ENCODE measurements at places on chromosomes 3 and 15. TPM values are rescaled to one million over a fixed set of nuclear protein-coding genes. Genes with fewer than 3 reads are reported as not detected.

- DNase-seq = no peak
These were observed 38.4 kb upstream of the FURIN start for GRCh38 chr15:90829942-90830440.

- DNase-seq = no peak
These were observed 471.1 kb downstream of the VGLL3 start for GRCh38 chr3:86519819-86520218.

DNA sequence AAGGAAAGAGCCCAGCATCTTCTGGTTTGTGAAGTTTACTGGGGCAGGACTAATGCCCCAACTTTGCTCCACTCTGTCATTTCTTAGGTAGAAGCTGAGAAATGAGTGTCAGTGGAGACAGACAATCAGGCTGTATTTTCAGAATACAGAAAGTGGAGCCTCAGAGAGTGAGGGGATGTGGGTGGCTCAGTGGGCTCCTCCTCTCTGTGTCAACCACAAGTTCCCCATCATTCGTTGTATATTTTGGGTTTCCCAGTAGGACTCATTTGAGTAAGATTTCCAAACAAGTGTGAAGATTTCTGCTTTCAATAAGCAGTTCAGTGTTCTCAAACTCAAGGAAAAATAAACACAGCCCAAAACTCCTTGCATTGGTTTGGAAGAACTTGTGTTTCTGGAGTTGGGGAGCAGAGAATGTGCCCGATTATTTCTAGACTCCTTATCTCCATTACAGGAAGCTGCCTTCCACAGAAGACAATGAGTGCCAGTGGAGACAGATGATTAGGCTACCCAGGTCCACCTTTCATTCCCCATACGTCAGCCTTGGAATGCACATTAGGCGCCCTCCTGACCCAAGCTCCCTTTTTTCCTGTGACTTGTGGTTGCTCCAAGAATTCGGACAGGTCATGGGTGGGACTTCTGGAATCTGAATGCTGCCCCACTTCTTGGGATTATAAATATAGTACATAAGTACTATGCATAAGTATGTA, 792.1 kb upstream of the LMCD1 start:
- DNase-seq = no peak

- no peak for DNase-seq
These were observed 14.1 kb upstream of the GADL1 start for GRCh38 chr3:30908456-30909037.

DNA sequence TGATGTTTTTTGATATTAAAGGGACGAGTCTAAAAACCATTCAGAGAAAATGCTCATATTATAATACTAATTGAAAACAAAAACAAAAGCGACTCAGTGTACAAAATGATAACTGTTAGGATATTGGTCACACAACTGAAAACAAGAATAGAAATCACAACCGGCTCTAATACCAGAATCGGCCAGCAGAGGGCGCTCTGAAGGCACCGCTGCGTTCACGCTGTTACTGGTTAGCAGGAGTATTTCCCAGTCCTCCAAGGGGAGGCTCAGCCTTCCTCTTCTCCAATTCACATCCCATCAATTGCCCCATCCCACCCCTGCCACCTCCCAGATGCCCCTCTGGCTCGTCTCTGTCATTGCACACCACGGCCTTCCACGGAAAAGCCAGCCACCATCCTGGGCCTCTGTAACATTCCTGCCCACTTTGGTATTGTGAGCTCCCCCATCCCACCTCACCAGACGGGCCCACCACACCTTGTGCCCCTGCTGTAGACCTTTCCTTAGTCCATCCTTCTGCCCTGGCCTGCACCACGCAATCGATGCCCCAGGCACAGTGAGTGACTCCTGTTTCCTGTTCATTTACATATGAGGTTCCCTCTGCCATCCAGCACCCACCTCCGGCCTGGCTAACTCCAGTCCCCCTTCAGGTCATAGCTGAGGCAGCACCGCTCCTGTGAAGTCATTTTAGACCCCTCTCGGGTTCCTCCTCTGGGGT, 8.5 kb downstream of the FAM107A start:
- no peak for DNase-seq

GRCh38 chr3:71517271-71517791, 66.2 kb downstream of the FOXP1 start:
- DNase-seq = no peak

GRCh38 chr3:46998121-46998851, 18.8 kb downstream of the NBEAL2 start:
- no peak for DNase-seq

- DNase-seq = no peak
These were observed 5.8 kb upstream of the ATP11B start for GRCh38 chr3:182787302-182788036.

GRCh38 chr3:119695480-119695879, 7.3 kb upstream of the CFAP91 start:
- DNase-seq = no peak

- no peak for DNase-seq
These were observed 74.2 kb upstream of the FBN1 start for GRCh38 chr15:48719668-48720067.

GRCh38 chr15:34942363-34942762, 27.2 kb downstream of the AQR start:
- DNase-seq = no peak

DNA sequence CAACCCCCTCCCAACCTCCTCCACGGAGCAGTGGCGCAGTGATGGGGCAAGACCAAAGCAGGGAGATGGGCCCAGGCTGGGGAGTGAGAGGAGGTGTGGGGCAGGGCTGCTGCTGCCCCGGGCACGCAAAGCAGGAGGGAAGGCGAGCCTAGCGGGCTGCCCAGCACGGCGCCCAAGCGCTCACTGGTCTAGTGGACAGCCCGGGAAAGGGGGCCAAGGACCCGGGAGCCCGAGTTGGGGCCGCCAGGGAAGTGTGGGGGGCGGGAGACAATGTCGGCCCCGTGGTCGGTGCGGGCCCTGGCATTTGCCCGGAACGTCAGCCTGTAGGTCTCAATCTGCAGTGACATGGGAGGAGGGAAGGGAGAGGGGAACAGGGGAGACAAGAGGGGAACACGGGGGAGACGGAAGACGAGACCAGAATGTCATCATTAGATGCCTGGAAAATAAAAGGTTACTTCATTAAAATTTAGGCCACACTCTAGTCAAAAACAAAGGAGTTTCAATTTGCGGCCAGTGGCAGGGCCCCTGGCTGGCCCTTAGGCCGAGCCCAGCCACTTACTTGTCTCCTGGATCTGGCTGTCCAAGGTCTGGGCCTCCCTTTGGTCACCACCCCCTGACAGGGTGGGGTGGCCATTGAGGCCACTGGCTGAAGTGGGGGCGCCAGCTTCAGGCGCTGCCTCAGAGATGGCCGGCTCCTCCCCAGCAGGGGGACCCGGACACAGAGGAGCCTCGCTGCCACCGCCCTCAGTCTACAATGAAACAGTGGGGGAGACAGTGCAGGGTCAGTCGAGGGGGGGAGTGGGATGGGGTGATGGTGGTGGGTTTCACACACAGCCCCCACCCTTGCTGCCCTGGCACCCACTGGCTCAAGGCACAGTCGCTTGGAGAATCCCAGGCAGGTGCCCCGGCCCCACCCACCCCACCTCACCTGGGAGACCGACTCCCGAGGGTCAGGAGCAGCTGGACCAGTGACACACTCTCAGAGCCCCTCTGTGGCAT, 50.0 kb downstream of the DHX30 start:
- no peak for DNase-seq

DNA sequence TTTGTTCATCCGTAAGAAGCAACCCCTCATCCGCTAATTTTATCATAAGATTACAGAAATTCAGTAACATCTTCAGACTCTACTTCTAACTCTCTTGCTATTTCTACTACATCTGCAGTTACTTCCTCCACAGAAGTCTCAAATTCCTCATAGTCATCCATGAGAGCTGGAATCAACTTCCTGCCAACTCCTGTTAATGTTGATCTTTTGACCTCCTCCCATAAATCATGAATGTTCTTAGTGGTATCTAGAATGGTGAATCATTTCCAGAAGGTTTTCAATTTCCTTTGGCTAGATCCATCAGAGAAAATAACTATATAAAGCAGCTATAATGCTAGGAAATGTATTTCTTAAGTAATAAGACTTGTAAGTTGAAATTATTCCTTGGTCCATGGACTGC, 115.1 kb downstream of the TAFA4 start:
- peak; percentile 4 for DNase-seq

DNA sequence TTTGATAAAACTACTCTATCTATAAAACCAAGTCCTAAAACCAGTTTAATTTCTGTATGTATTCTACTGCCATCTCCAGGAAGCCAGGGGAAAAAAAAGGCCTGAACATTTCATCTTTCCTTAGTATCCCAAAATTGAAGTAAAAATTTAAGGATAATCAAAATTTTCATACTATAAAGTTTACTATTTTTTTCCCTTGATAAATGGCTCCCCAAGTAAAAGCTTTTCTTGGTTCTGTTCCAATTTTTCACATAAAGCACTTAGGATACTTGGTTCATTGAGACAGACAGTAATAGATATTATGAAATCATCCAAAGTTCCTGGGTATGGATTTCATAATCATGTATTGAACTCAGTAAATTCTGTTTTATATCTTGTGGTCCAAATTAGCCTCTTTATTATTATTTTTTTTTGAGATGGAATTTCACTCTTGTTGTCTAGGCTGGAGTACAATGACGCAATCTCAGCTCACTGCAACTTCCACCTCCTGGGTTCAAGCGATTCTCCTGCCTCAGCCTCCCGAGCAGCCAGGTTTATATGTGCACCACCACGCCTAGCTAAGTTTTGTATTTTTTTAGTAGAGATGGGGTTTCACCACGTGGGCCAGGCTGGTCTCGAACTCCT, 34.5 kb downstream of the ICE2 start:
- DNase-seq = no peak

- DNase-seq = no peak
These were observed 9.9 kb upstream of the KLHL25 start for GRCh38 chr15:85804481-85805170.

GRCh38 chr3:98151241-98151640, 4.0 kb downstream of the OR5H14 start:
- no peak for DNase-seq

DNA sequence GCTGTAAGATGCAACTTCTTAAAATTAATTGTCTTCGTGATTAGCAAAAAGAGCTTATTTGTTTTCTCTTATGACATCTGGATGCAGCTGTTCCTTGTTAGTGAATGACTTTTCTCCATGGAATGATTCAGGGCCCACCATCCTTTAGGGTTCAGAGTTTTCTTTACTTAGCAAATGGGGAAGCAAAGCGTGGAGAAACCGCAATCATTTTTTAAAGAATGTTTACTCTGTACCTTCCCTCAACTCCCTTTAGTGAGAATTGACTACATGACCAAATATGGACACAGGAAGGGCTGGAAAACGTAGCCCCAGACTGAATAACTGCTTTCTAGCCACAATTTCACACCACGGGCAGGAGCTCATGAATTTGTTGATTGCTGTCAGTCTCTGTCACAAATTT, 130.1 kb downstream of the EDEM1 start:
- no peak for DNase-seq

DNA sequence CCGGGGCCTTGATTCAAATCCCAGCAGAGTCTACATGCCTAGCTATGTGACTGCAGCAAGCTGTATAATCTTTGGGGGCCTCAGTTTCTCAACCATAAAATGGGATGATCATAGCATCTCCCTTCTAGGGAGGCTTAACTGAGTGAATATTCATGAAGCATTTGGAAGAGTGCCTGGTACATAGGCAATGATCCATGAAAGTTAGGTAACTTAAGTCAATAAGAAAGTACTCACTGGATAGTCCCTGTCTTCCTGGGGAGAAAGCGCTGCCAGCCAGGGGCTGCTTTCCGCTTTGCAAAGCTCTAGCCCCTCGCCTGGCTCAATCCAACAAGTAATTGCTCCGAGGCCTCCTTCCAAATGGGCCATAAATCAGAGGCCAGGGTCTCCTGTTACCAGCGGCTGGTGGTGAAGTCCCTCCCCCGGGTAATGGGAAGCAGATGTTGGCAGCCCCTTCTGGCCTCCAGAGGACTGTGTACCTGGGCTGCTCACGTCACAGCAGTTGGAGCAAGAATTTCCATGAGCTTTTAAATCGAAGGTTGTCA, 521.9 kb upstream of the PROK2 start:
- no peak for DNase-seq

- no peak for DNase-seq
These were observed 8.8 kb upstream of the IQGAP1 start for GRCh38 chr15:90379263-90379662.

- no peak for DNase-seq
These were observed 218.1 kb downstream of the ADAMTSL3 start for GRCh38 chr15:83871808-83872559.

DNA sequence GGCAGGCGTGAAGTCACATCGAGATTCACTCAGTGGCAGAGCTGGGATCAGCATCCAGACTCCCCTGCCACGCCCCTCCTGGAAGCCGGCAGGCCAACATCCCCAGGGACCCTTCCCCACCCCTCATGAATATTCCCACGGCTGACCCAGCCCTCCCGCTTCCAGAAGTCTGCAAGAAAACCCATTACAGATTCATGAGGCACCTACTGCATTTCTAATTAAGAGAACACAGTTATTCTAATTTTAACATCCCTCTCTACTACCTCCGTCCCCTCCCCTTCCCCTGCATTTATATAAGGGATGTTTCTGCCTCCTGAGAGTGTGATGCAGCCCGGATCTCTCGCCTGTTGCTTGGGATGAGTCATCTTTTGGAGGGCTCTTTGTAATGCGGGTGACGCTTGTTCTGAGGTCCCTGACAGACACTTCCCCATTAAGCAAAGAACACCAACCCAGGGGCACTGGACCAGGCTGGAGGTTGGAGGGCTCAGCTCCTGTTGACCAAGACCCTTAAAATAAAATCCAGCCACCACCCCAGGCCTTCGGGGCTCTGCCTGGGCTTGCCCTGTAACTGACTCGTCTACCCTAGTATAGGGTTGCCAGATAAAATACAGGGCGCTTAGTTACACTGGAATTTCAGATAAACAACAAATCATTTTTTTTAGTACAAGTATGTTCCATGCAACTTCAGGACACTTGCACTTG, 118.7 kb downstream of the NUP210 start:
- DNase-seq = peak; percentile 45

The ZNF501 gene
- polyA plus RNA-seq = 1.5 TPM

The DLEC1 gene
- not detected for polyA plus RNA-seq

The PLA2G4E gene
- 0.04 TPM for polyA plus RNA-seq

The CRELD1 gene
- polyA plus RNA-seq = 8.5 TPM

The GCNT3 gene
- polyA plus RNA-seq = not detected

The GNB5 gene
- polyA plus RNA-seq = 22.3 TPM

The APOD gene
- not detected for polyA plus RNA-seq

The ITIH4 gene
- 0.35 TPM for polyA plus RNA-seq

The SLC28A2 gene
- not detected for polyA plus RNA-seq

All from foreskin keratinocyte (primary cell).